Stimulated activated CD8-positive, alpha-beta memory T cell treated with anti-CD3 and anti-CD28 coated beads, Interleukin-7, amount 100 ng/mL, for 24 hours (primary cell): ENCODE measurements at places on chromosomes 12 and 14.

DNA sequence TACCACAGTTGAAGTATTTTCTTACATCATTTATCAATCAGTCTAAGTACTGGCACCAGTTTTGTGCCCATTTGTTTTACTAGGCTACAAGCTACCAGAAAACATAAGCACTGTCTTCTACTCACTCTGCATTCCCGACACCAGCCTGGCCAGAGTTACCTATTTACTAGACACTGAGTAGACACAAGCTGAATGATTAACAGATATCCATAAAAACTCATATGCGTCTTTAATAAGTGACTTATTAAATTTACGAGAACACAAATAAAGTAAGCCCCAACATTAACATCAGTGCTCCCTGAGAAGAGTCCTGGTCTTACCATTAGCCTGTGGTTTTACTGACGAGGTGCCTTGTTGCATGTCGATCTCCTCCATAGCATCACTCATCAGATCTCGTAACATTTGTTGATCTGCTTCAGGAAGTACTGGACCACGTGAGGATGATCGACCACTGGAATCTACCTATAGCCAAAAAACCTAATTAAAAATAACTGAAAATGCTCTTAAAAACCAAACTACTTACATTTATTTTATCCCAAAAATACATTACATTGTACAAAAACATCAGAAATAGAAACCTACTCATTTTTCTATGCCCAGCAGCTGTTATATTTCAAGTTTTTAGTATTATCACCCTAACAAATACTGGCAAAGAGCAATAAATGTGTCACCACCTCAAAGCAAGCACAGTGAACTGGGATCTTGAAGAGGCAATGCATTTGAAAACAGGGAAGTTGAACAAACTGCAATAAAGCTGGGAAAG, 53.3 kb downstream of the BDKRB1 start:
- DNase-seq: no peak

- no peak for DNase-seq
Measured at GRCh38 chr14:58690801-58691516, 53.2 kb downstream of the DACT1 start.

GRCh38 chr12:26090836-26091510, 33.9 kb downstream of the BHLHE41 start:
- no peak for DNase-seq

DNA sequence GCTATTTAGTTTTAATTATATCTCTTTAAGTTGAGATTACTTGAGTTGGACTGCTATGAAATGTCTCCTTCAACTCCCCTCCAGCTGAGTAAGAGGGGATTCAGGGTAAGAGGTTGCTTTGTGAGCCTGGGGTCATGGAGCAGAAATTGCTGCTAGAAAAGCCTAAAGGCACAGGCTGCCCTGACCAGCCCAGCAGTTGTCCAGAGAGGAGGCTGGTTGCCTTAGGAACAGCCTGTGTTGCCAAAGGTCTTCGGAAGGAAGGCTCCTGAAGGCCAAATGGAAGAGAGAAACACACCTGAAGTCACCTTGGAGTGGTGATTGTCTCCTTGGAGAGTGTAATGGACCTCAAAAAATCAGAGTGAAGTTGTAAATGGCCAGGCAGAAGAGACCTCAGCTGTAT, 235.5 kb upstream of the PDE3A start:
- no peak for DNase-seq

DNA sequence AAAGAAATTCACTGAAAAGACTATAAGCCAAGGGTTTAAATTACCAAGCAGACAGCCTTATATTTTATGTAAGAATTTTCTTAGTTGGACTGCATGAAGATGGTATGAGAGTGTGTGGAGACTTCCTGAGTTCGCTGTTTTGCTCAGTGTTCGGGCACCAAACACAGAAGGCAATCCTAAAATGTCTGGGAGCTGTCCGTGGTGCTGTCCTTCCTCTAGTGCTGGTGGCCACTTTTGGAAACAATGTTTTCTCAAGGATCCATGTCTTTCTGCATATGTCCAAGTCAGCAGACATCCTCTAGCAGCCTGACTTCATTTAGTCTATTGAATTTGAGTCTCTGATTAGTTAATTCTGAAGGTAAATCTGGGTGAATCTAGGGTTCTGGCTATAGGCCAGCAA, 135.8 kb downstream of the SLC8A3 start:
- no peak for DNase-seq

DNA sequence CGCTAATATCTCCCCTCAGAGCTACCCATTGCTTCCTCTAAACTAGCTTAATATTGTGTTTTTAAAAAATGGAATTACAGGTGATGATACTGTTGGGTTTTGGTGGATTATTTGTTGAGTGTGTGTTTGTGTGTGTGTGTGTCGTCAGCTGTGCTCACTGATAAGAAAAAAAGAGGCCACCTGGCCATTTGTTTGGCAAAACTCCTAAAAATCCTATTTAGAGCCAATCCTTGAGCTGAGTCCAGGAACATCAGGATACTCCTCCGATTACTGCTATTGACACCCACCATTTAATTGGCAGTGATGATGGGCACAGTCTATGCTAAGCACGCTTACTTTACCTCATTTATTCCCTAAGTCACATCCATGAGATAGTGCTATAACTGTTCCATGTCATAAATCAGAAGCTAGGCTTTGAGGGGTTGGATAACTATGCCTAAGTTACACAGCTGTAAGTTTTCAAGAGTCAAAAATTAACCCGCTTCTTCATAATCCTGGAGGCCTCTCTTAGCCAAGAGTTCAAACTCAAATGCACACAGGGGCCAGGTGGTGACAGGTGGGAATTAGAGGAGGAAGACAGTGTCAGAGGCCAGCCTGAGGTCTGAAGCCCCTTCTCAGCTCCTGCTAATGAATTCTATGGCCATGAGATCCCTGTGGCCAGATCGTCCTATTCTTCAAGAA, 1026.6 kb upstream of the TMEM132C start:
- DNase-seq: no peak

DNA sequence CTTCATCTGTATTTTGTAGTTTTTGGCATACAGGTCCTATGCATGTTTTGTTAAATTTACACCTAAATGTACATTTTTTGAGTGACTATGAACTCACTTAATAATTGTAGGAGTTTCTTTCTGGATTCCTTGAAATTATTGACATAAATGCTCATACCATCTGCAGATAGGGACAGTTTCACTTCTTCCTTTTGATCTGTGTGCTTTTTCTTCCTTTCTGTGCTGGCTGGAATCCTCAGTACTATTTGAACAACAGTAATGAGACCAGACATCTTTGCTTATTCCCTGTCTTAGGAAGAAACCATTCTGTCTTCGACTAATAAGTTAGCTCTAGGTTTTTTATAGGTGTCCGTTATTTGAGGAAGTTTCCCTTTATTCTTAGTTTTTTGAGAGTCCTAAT, 110.3 kb downstream of the ADGRD1 start:
- no peak for DNase-seq

DNA sequence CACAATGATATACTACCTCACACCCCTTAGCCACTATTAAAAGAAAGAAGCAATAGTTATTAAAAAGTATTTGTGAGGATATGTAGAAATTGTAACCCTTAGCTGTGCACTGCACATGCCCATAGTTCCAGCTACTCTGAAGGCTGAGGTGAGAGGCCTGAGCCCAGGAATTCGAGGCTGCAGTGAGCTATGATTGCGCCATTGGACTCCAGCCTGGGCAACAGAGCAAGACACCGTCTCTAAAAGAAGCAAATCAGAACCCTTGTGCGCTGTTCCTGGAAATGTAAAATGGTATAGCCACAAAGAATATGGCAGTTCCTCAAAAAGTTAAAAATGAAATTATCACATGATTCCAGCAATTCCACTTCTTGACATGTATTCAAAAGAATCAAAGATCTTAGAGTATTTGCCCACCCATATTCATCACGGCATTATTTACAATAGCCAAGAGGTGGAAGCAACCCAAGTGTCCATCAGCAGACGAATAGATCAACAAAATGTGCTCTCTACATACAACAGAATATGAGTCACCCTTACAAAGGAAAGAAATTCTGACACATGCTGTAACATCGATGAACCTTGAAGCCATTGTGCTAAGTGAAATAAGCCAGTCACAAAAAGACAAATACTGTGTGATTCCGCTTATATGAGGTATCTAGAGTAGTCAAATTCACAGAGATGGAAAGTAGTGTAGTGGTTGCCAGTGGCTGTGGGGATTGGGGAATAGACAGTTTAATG, 23.7 kb upstream of the YLPM1 start:
- no peak for DNase-seq

GRCh38 chr12:5768581-5769196, 176.4 kb downstream of the ANO2 start:
- DNase-seq: no peak

- DNase-seq: no peak
Measured at GRCh38 chr14:21825149-21825743, 151.6 kb upstream of the OR4E1 start.

- no peak for DNase-seq
Measured at GRCh38 chr12:93521225-93522080, 51.0 kb upstream of the SOCS2 start.

- DNase-seq: no peak
Measured at GRCh38 chr12:116406529-116406928, 129.0 kb upstream of the MED13L start.

DNA sequence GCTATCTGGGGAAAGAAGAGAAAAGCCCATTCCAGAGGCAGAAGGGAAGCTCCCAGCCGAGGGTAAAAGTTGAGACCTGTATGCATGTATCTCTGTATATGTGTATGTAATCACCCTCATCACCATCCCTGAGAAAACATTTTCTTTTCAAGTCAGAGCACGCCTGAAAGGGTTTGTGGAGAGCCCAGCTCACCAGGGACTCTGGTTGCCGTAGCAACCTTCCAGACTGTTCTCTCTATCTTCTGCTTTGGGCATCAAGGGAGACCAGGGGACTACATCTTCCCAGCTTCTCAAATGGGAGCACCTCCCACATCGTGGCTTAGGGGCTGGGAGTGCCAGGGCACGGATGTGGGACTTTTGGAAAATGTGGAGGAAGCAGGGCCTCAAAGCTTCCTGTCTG, 93.5 kb downstream of the GALNT8 start:
- no peak for DNase-seq
